ENCODE measurements at places on chromosomes 16 and 17.

DNA sequence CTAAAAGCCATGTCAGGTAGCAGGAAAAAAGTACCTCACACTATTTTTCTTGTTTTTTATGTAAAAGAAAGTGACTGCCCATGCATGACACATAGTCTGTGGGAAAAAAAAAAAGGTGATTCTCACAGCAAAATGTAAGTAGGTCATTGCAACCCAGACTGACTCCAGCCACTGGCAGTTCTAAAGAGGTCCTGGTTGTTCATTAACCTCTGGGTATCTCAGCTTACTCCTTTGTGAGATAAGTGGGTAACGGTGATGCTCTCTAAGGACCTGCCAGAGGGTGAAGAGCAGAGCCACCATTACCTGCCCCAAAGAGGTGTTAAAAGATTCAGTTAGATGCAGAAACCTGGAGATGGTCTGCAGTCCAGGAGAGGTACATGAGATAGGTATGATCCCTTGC is 531.9 kb downstream of the GRIN2A start:
- no peak for DNase-seq

- peak; percentile 13 for DNase-seq
These were observed 491 bp downstream of the GAS7 start for GRCh38 chr17:10197721-10198508.

DNA sequence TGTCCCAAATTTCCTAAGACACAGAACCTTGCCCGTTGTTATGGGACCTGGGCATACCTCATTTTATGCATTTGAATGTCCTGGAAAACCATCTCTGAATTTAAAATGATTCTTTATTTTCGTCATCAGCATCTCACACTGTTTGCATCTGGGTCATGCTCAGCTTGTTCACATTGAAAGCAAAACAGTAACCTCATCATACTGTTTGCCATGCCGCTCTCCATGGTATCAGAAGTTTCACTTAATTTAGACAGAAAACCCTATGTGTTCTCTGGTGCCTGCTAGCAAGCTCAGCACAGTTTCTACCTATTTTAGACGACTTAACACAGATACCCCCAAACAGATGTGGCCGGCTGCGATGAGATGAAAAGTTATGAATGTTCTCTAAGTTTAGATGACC is 292.1 kb downstream of the SNX29 start:
- no peak for DNase-seq

DNA sequence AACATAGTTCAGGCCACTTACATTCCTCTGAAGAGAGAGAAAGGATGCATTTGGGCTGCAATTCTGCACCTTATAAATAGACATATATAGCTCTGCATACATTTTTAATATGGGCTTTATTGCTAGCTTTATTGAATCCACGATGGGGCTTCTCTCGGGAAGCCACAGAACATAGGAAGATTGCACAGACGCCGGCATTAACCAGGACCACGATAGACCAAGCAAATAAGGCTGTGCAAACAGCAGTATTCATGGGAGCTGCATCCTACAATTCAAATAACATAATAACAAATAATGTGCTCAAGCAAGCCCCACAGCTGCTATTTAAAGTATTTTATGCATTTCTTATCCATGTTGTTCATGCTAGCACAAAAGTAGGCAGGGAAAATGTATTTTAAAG is 432.3 kb downstream of the TMEM114 start:
- DNase-seq, result no peak

DNA sequence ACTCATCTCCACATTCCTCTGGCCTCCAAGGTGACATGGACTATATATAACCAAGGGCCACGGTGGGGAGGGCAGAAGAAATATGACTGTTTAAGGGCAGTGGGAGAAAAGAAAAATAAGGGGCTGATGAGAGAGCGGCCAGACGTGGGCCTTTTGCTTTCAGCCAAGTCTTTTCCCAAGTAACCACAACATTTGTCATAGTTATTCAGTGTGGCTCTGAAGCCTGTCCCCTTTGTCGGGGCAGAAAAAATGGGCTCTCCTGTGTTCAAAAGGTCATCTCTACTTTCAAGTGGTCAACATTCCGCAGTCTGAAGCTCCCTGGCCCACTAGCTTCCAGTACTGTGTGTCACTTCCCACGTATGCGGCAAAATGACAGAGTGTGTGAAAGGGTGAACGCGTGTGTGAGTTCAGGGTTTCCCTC is 245.4 kb downstream of the NTN1 start:
- no peak for DNase-seq

GRCh38 chr17:332558-333322 is 19.9 kb downstream of the RPH3AL start:
- no peak for DNase-seq

All from stimulated activated naive CD8-positive, alpha-beta T cell treated with anti-CD3 and anti-CD28 coated beads, Interleukin-15, amount 100 ng/mL, for 72 hours (primary cell).